ENCODE measurements at places on chromosomes 4 and X.
A peak's percentile ranks its signal among the peaks of the same experiment; 100 is the strongest.

GRCh38 chrX:143082537-143082936 is 56.8 kb downstream of the SPANXN4 start:
- DNase-seq = no peak

DNA sequence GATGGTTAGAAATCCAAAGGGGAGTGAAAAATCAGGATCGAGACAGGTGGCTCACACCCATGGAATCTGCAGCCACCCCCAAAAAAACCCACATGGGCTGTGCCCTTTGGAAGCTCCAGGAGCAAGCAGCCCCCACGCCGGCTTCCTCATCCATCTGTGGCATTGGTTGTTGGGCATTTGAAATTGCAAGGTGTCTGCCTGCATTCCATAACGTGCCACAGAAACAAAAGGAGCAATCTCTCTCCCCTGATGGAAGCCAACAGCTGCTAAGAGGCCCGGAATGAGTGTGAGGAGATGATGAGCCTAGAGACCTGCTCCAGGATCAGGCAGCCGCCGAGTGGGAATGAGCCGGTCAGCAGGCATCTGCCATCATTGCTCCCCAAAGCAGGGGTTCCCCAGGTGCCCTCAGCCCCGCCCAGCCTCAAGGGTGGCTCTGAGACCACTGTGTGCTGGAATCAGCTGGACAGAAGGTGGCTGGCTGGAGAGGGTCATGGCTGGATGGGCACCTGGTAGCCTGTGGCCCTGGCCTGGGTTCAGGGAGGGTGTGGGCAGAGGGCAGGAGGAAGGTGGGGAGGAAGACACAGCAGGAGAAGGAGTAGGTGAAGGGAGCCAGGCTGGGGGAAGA is 113.2 kb downstream of the CRLF2 start:
- no peak for DNase-seq

GRCh38 chrX:134469486-134469885 is 9.5 kb downstream of the HPRT1 start:
- DNase-seq = no peak

DNA sequence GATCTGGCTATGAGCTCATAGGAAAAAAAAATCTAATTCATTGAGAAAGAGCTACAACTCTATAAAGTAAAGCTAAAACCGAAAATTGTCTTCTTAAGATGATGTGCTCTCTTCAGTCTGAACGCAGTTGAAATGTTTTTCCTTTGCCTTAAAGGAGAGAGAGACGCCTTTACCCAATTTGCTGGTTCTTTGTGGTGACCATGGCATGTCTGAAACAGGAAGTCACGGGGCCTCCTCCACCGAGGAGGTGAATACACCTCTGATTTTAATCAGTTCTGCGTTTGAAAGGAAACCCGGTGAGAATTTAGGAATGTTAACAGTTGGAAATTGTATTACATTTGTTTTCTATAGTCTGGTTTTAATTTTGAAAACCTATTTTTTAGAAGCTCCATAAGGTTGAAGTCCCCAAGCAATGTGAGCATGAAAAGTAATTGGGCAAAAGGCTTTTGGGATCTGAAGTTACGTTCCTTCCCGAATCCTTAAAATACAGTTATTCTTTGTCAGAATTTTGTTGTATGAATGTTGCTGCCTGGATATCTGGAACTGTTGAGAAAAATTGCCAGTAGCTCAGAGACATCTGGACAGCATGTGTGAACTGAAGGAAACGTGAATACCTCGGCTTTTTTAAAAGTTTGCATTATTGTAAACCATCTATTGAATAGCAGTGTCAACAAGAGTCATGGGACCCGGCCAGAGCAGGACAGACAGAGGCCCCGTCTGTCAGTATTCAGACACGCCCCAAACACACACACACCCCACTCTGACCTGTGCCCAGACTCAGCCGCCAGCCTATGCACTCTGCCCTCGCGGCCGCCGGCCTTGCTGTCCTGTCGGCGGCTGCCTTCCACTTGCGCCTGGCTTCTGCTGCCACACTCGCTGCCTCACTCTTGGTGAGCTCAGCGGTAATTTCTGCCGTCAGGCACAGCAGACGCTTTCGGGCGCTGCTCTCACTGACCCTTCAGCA is 9.9 kb downstream of the PIGG start:
- DNase-seq = no peak

DNA sequence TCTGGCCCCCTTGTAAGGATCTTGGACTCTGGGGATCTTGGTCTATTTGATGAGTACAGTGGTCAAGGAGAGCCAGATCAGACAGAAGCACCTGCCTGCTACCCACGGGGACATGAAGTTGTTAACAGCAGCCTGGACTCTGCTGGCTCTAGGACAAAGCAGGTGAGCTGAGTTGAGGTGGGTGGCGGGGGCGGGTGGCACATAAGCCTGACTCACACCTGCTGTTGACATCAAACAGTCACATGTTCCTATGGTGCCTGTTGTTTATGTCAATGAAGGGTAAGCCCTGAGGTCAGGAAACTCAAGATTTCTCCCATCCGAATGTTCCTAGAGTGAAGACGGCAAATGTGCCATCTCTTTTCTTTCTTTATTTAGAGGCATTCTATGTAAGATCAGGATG is 50.1 kb upstream of the CLNK start:
- no peak for DNase-seq

- no peak for DNase-seq
Observed at GRCh38 chr4:38872620-38873019, 5.0 kb downstream of the FAM114A1 start.

DNA sequence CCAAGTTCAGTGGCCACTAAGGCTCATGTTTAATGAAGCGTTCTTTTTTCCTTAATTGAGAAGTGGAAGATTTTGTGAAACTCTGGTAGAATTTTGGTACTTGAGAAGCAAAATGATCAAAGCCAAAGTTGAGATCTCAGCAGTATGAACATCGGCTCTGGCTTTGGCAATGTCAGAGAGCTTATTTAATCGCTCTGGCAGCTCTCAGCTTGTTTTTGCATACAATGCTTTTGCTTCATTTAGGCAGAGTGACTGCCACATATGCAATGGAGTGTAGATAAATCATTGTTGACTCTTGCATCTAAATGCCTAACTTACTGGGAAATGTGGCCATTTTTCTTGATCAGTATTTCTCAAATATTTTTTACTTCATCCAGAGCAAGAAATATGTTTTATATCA is 135.7 kb downstream of the AASDH start:
- no peak for DNase-seq

DNA sequence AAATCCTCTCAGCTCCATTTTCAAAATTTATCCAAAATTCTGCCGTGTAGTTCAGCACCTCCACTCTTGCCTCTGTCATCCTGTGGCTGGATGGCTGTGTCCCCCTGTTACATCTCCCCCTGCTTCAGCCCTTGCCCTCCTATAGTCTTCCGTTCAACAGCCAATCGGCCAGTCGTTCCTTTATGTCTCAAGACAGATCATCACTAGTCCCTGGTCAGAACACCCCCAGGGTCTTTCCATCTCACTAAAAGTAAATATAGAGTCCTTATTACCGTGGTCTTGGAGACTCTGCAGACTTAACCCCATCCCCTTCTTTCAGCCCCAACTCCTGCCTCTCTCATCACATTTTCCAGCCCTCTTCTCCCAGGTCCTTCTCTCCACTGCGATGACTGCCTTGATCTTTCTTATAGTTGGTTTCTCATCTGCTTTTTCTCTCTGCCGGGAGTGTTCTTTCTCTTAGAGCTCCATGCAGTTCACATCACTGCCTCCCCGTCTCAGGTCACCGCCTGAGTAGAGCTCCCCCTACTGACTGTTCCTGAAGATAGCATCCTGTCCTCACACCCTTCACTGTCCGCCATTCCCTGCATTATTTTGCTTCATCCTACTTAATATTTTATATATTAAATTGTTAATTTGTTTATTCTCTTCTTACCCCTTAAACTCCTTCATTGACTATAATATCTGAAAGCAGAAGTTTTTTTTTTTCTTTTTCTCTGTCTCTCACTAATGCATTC is 736.9 kb upstream of the MAGEB2 start:
- DNase-seq = no peak

DNA sequence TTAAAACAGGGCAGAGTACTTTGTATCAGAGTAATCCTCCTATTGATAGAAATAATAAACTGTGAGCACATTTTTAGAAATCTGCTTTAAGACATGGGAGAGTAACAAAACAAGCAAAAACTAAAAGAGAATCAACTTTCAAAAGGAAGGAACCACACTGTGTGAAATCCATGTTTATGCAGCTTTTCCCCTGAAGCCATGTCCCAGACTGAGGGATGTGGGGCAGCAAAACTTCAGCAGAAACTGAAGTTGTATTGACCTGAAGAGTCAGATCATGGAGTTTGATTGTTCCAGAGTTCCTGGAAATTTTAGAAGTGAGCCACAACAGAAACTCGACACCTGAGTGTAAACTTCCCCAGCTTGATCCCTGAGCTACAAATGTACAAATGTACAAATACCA is 53.2 kb downstream of the COMMD8 start:
- no peak for DNase-seq

GRCh38 chr4:47451657-47452056 is 11.8 kb downstream of the COMMD8 start:
- DNase-seq = no peak

- DNase-seq = no peak
Observed at GRCh38 chr4:155383541-155383940, 6.8 kb upstream of the MAP9 start.

GRCh38 chr4:38715050-38715449 is 51.1 kb downstream of the KLF3 start:
- DNase-seq = no peak

DNA sequence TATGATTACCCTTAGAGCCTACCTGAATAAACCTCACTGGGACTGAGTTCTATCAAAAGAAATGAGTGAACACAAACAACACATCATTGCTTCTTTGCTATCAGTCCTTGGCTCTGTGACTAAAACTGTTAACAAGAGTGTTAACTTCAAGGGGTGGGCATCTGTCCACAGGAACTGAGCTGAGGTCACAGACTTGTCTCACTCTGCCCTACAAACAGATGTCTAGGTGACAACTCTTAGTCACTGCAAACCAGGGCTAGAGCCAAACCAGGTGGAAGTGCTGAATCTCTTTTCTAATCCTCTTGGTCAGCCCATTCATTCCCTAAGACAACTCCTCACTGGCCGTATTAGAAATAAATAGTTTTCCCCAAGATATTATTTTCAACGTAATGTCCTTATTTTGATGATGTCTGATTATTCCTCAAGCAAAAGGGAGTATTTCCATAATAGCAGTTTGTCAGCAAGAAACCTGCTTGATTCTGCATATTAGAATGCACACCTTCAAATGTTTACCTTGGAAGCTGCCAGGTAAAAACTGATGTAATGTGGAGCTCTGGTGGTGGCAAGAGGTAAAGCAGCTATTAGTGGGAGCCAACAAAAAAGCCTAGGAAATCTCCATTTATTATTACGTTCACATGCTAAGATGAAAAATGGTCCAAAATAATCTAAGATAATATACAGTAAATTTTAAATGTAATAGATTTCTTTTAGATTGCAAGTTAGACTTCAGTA is 4.0 kb downstream of the COL25A1 start:
- DNase-seq = no peak

GRCh38 chrX:26442340-26442739 is 226.4 kb downstream of the MAGEB5 start:
- DNase-seq = no peak

DNA sequence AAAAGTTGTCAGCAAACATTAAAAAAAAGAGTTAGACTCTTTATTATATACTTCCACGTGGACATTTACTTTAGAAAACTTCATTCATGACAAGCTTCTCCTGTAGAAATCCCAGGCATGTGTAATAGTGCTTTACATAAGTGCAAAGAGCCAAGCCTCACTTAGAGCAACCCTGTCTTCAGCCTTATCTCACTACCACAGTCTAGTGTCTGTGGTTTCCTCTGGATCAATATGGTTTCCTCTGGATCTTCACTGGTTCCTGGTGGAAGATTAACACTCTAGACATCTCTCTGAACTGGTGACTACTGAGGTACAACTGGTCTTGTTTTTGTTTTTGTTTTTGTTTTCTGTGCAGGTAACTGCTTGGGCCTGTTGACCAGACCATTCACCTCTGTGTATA is 18.4 kb upstream of the ARMCX5 start:
- no peak for DNase-seq

DNA sequence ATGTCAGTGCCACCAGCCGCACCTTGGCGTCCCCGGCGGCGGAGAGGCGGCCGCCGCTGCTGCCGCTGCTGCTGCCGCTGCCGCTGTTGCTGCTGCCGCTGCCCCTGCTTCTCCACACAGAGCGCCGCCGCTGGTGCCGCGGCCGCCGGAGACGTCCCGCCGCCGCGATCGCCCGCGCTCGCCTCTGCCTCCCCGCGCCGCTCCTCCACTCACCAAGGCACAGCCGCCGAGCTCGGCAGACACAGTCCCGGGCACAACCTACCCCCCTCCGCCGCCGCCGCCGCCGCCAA is at the start of gene PPP3CA:
TSS of gene PPP3CA (minus strand) at position 260 of the 290 bp plus-strand sequence.
- peak; percentile 31 for DNase-seq

DNA sequence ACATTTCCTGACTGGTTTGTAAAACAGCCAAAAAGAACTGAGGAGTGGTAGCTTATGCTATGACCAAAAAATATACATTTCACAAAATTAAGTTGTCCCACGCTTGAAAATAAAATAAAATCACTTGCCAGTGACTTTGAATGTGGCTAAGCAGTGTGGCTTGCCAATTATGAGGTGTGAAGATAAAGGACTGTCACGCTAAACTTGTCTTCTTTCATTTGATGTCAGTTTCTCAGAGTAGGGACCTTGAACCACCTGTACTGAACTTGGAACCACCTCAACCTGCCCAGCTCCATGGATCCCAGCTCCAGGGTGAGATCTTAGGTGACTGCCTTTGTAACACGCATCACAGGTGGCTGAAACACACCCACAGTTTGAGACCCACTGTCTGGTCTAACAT is 113.7 kb upstream of the TBL1X start:
- no peak for DNase-seq

DNA sequence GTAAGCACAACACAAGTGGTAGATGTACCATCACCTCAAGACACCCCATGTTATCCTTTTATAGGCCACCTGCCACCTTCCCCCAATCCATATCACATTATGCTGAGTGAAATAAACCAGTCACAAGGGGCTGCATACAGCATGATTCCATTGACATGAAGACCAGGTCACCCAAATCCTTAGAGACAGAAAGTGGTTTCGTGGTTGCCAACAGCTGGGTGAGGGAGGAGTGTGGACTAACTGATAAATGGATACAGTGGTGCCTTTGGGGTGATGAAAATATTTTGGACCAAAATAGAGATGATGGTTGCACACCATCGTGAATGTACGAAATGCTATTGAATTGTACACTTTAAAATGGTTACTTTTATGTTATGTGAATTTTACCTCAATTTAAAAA is 65.7 kb upstream of the DMD start:
- DNase-seq = no peak

DNA sequence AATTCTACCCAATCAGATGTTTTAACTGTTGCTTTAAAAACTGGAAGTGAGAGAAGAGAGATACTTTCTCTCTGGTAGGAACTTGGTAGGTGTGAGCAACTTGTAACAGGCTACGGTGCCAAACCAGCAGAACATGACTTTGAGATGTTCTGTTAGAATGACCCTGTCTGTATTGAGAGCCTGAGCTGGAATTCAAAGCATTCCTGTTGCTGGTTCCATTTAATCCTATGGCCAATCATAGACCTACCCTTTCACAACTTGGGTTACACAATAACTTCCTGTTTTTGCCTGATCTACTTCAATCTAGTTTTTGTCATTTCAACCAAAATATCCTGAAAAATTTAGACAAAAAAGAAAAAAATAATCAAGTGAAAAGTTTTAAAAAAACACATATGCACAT is 1.7 kb upstream of the PRRG1 start:
- DNase-seq = no peak

GRCh38 chr4:5747738-5748375 is 36.9 kb downstream of the EVC start:
- no peak for DNase-seq

GRCh38 chr4:40564004-40564403 is 65.7 kb downstream of the RBM47 start:
- no peak for DNase-seq
